Urinary bladder (tissue), 4 donors: ENCODE measurements at places on chromosomes 3 and 15. TPM values are rescaled to one million over a fixed set of nuclear protein-coding genes. Genes with fewer than 3 reads are reported as not detected.
A peak's percentile ranks its signal among the peaks of the same experiment; 100 is the strongest.

Gene TUSC7
- polyA plus RNA-seq: not detected

GRCh38 chr15:36178303-36178633 lies 401.2 kb upstream of the CDIN1 start:
- no peak for DNase-seq

GRCh38 chr15:90234096-90234988 lies at the start of gene GDPGP1:
Gene GDPGP1 (plus strand): TSS chr15:90234209. CDS start chr15:90240909, 6,700 bp downstream.
- DNase-seq: no peak

Gene CHL1
- polyA plus RNA-seq: 10.7 TPM

- DNase-seq: no peak
Observed at GRCh38 chr15:93759629-93760028, 471.7 kb upstream of the MCTP2 start.

DNA sequence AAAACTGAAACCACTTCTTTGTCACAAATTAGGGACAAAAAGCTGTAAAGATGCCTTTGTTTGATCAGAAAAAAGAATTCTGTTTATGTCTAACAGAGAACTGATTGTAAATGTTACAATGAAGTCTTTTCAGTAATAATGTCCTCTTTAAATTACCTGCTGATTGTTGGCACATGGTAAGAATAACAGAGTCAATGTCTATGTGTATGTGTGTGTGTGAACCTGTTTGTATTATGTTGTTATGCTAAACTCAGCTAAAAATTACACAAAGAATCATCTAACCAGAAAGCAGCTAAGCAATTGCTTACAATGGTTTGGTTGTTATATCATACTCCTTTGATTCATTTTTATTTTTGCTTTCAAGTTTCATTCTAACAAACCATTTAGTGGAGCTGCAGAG lies 159.1 kb upstream of the PDZRN3 start:
- DNase-seq: no peak

Gene CD200
- 36.2 TPM for polyA plus RNA-seq

Gene LRRC31
- polyA plus RNA-seq: not detected

GRCh38 chr3:89380016-89380415 lies 272.6 kb downstream of the EPHA3 start:
- no peak for DNase-seq

Gene PIK3CA
- 14.8 TPM for polyA plus RNA-seq

GRCh38 chr15:99427210-99427609 lies 138.6 kb upstream of the MEF2A start:
- DNase-seq: no peak

Gene SST
- polyA plus RNA-seq: 3.7 TPM

- no peak for DNase-seq
Observed at GRCh38 chr3:41274944-41275668, 75.8 kb downstream of the CTNNB1 start.

Gene ADGRG7
- not detected for polyA plus RNA-seq

Gene BTLA
- polyA plus RNA-seq: 0.25 TPM

DNA sequence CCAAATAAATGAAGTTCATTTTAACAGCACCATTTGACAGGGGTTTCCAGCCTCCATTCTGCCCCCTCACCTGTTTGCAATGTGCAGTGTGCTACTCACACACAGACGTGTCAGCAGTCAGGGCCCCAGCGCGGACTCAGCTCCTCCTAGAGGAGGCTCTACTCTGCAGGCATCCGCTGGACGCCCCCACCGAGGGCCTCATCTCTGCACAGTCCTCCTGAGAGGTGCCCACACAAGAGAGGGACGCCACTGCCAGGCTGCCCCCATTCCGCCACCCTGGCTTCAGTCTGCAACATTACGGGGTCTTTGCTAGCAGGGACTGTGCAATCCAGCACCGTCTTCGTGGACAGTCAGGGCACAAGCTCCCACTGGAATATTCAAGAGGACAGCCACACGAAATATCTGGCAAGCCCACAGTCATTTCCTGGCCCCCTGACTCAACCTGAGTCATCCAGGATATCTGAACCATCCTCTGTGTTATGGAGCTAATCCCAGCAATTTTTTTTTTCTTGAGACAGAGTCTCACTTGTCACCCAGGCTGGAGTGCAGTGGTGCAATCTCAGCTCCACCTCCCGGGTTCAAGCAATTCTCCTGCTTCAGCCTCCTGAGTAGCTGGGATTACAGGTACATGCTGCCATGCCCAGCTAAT lies 255.0 kb downstream of the OCA2 start:
- no peak for DNase-seq

DNA sequence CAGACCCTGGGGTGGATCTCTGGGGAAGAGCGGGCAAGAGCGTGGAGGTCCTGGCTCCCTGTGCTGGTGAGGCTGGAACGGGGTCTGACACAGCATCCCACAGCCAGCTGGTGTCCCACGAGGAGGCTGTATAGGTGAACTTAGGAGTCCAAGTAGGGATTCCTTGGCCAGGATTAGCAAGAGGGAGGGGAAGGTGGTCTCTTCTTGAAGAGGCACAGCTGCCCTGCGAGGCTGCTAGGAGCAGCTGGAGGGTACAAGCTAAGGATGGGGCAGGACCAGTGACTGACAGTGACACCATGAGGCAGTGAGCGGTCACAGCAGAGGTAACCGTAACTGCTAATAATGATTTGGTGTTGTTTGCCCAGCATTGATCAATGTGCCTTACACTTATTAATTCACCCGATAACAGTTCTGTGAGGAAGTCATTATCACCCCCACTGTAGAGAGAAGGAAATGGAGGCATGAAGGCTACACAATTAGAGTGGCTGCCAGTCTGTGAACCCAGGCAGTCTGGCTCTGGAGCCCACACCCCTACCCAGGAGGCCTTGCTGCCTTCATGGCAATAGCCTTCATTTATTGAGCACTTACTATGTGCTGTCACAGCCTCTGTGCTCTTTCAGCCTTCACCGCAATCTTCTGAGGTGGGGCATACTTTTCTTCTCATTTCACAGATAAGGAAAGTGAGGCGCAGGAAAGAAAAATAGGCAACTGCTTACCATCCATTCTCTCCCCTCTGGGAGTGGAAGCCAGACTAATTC lies 59.4 kb downstream of the TMEM44 start:
- DNase-seq: no peak

- no peak for DNase-seq
Observed at GRCh38 chr3:172061724-172062184, 22.4 kb downstream of the FNDC3B start.

Gene NPAP1
- 0.03 TPM for polyA plus RNA-seq

DNA sequence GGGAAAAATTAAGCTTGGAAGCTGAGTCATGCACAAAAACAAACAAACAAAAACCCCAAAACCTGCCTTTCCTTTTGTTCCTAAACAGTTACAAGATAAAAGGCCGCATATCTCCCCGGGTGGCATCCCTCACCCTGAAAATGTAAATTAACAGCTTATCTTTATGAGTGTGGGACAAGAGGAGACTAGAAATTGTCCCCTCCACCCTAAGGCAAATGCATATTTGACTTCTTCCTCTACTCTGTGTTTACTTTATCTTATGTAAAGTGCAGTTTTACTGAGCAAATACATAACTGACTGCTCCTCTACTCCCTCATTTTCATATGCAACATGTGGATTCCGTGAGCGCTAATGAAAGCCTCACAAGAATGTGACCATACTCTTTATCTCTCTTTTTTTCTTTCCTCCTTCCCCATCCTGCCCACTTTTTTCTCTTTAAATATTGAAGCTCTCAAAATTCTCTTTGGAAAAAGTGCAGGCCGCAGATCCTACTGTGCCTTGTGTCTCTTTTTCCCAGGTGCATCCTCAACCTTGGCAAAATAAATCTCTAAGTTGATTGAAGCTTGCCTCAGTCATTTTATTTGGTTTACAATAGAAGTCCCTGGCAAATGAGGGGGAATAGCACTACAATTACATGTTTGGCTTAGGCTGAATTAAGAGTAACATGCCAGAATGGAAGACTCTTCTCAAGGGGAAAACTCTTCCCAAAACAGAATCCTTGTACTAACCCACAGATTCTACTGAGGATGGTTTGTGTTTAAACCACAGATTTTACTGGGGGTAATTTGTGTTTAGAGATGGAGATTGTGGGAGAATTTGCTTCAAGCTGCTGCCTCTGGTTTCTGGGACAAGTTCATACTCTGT lies 72.7 kb upstream of the WDR72 start:
- no peak for DNase-seq

GRCh38 chr3:138332472-138333073 lies 2.9 kb upstream of the NME9 start:
- no peak for DNase-seq

Gene CADM2
- polyA plus RNA-seq: 4.6 TPM

Gene ALCAM
- polyA plus RNA-seq: 33.7 TPM

GRCh38 chr3:4523710-4524698 lies 30.9 kb downstream of the ITPR1 start:
- DNase-seq: no peak

Gene CCR5
- polyA plus RNA-seq: 1.0 TPM

DNA sequence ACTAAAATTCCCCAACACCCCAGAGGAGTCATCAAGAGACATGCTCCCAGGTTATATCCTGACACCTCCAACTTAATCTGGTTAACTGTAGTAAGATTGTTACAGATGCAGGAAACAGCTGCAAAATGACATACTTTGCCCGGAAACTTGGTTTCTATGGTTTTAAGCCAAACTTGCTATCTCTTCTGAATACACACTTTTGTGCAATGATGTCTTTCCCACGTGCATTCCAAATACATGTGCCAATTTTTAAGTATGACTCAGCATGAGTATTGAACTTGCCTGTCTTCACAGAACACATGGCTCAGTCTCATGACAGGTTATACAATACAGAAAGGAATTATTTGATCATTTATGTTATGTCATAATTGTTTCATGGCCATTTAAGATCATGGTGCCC lies 207.0 kb upstream of the DCBLD2 start:
- no peak for DNase-seq

Gene REC114
- polyA plus RNA-seq: not detected

DNA sequence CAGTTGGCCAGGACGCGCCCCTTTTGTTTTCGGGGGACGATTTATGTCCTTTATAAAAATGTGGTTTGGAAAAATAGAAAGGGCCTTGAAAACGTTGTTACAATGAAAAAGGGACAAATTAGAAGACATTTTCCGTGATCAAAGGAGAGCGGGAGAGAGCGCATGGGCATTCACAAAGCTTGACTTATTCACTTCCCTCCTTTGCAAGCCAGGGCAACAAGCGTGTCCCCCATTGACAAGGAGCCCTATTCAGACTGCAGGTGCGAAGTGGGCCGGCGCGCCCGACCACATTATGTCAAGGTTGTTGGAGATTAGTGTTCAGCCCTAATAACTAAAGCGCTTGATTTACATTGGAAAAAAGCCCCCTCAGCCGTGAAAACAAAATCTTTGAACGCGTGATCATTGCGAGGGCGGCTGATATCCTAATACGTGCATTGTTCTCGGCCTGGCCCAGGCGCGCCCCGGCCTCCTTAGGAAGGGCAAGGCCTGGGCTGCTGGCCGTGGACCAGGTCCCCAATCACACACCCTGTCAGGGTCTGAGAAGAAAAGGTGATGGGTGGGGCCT lies 25.9 kb downstream of the ZIC4 start:
- DNase-seq: no peak

- DNase-seq: no peak
Observed at GRCh38 chr3:32186097-32186496, 52.4 kb upstream of the CMTM8 start.

- DNase-seq: no peak
Observed at GRCh38 chr3:123790254-123791072, 93.7 kb downstream of the MYLK start.

Gene DOCK3
- 0.66 TPM for polyA plus RNA-seq

GRCh38 chr3:188220988-188221818 lies 67.2 kb downstream of the LPP start:
- DNase-seq: no peak

Gene QARS1
- 242 TPM for polyA plus RNA-seq

DNA sequence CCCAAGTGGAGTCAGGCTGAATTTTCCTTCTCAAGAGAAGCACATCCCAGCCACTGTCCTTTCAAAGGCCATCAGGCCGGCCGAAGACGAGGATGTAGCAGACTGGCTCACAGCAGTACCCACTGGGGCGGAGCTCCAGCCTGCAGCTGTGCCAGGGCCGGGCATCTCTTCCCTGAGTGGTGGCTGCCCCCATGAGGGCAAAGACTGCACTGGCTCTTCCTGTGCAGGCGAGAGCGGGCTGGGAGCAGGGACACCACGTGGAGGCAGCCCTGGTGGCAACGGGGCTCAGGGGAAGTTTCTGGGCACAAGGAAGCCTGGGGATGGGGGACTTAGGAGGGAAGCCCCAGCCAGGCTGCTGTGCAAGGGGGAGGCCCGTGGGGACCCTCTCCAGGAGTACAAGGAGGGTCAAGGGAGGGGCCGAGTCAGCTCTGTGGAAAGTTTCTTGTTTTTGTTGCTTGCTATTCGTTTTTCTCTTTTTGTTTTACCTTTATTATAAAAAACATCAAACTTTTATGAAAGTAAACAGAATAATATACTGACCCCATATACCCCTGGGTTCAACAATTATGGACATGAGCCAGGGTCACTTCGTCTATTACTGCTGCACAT lies 66.1 kb downstream of the RPN1 start:
- peak; percentile 60 for DNase-seq

Gene FOXL2NB
- not detected for polyA plus RNA-seq

GRCh38 chr3:168186293-168186983 lies 90.7 kb upstream of the GOLIM4 start:
- DNase-seq: no peak
